Urinary bladder (tissue), 4 donors: ENCODE measurements at places on chromosomes 16 and 17. TPM values are rescaled to one million over a fixed set of nuclear protein-coding genes. Genes with fewer than 3 reads are reported as not detected.

The GUCY2D gene
- not detected for total RNA-seq

The HSPB9 gene
- not detected for total RNA-seq

The WNK4 gene
- total RNA-seq = 0.26 TPM

The NXPH3 gene
- 1.6 TPM for total RNA-seq

The NKD1 gene
- total RNA-seq = 6.2 TPM

The CHAD gene
- total RNA-seq = 0.32 TPM

DNA sequence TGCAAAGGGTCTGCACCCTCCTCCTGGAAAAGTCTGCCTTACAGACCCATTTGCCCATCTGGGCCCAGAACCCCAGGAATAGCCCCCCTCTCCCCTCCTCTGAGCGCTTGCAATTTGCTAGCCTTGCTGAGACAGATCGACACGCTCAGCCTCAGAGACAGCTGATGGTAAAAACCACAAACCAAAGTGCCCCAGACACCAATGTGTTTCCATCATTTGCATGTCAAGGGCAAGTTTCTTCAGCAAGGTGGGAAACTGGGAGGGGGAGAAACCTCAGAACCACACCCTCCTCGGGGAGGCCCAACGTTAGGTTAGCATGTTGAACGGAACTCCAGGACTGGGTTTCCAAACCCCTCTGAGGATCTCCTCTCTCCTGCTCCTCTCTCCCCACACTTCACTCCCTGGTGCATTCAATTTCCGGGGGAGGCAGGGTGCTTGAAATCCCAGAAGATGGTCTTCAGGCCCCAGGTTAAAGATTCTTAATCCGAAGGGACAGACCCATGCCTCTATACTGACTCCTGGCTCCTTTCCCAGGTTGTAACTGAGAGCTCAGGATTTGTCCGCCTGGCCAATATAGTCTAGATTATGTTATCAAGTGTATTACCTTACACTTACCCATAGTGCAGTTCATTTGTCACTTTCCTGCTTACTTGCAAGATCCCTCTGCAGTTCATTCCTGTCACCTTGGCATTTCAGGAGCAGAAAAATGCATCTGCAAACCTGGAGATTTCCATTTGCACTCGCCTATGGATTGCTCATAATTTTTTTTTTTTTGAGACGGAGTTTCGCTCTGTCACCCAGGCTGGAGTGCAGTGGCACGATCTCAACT, 1.3 kb upstream of the CUEDC1 start:
- DNase-seq = no peak

GRCh38 chr16:85940214-85940613, 41.3 kb downstream of the IRF8 start:
- DNase-seq = no peak

- no peak for DNase-seq
Observed at GRCh38 chr16:5336941-5337340, 239.3 kb upstream of the EEF2KMT start.

DNA sequence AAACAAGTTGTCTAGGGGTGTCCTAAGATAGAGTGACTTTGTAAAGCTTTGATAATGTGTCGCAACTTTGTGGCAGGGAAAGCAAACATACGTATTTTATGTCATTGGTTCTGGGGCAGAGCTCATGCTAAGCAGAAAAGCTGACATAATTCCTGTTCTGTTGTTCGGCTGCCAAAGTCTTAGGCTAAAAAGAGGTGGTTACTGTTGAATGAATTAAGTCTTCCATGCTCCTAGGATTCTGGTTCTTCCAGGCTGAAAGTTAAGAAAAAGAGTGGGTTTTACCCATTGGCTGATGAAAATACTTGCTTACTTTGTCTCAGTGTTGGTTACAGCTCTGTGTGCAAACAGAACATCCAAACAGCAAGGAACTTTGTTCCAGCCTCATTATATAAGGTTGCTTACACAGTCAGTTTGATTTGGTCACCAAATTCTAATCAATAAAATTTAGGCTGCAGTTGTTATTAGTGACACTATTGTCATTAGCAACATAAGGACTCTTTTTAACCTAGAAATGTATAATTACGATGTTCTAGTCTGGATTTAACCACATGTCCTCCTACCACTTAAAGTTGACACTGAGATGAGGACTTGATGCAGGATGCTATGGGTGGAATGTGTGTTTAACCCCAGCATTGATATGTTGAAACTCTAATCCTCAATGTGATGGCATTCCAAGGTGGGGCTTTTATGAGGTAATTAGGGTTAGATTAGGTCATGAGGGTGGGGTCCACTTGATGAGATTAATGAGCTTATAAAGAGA, 114.0 kb upstream of the GOT2 start:
- DNase-seq = no peak

DNA sequence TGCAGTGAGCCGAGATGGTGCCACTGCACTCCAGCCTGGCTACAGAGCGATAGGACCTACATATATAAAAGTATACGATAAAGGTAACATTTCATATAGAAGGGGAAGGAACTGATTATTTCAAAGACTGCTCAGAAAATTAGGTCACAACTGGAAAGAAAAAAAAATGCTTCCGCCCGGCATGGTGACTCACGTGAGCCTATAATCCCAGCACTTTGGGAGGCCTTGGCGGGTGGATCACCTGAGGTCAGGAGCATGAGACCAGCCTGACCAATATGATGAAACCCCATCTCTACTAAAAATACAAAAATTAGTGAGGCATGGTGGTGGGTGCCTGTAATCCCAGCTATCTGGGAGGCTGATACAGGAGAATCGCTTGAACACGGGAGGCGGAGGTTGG, 7.8 kb downstream of the TEX14 start:
- DNase-seq = no peak

DNA sequence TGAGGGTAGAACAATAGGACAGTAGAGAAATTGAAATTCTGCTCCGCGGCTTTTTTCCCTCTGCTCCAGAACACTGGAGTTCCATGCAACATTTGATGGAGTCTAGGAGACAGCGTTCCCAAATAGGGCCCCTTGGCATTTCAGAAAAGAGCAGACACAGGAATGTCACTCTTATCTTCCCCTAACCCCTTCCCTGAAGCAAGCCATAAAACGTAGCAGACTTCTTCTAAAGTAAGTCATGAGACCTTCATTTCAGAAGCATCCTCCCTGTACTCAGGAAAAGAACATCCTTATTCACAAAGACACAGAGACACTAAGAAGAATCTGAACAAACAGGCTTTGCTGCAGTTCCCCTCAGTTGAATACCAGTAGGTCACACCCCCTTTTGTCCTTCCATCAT, 296.1 kb upstream of the SOX9 start:
- no peak for DNase-seq

- DNase-seq = no peak
Observed at GRCh38 chr16:16780588-16780987, 401.6 kb downstream of the NPIPA7 start.

- no peak for DNase-seq
Observed at GRCh38 chr16:50989047-50989446, 162.0 kb downstream of the SALL1 start.

- no peak for DNase-seq
Observed at GRCh38 chr17:77167472-77168306, 26.9 kb downstream of the SEC14L1 start.

GRCh38 chr17:3316836-3317235, 18.7 kb upstream of the OR3A1 start:
- DNase-seq = no peak

DNA sequence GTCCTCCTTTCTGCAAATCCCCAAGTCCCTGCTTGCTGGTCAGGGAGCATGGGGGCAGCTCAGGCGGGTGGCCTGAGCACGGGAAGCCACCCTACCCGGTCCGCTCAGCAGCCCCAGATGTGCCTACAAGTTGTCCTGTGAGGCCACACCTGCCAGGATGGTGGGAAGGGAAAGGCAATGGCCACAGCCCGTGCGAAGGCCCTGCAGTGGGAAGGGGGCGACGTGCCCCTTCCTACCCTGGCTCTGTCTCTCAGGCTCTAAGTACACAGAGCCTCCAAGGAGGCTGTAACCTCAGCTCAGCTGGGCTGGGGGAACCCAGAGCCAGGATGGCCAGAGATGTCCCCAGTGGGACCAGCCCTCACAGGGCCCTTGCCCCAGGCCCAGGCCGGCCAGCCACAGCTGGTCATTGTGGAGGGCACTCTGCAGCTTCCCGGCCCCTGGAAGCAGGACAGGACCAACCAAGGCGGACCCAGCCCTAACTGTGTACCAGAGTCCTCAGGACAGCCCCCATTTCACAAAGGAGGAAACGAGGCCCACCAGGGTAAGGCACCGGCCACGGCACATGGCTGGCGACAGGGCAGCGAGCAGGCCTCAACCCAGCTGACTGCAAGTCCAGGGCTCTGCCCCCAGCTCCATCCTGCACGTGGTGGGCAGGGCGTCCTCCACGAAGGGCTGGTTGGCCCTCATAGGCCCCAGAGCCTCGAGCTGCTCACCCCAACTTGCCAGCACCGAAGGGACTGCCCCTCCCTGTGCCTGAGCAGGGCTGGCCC, 82.3 kb downstream of the RTN4RL1 start:
- DNase-seq = no peak

DNA sequence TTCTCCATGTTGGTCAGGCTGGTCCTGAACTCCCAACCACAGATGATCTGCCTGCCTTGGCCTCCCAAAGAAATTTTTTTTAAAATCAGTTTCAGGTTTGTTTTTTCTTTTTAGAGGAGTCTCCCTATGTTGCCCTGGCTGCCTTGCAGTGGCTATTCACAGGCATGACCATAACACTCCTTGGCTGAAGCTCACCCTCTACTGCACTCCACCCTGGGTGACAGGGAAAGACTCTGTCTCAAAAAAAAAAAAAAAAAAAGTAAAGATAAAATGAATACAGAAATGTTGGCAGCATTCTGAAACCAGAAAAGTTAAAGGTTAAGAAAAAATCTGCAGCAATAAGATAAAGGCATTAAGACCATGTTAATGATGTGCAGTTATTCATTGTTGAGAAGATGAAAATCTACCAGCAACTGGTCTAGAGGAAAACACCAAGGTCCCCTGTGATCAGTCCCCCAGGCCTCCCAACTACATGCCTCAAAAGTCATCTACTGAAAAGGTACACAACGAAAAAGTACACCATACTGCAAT, 15.1 kb downstream of the YWHAE start:
- DNase-seq = no peak

- DNase-seq = no peak
Observed at GRCh38 chr17:50169881-50170459, 4.2 kb downstream of the SGCA start.

DNA sequence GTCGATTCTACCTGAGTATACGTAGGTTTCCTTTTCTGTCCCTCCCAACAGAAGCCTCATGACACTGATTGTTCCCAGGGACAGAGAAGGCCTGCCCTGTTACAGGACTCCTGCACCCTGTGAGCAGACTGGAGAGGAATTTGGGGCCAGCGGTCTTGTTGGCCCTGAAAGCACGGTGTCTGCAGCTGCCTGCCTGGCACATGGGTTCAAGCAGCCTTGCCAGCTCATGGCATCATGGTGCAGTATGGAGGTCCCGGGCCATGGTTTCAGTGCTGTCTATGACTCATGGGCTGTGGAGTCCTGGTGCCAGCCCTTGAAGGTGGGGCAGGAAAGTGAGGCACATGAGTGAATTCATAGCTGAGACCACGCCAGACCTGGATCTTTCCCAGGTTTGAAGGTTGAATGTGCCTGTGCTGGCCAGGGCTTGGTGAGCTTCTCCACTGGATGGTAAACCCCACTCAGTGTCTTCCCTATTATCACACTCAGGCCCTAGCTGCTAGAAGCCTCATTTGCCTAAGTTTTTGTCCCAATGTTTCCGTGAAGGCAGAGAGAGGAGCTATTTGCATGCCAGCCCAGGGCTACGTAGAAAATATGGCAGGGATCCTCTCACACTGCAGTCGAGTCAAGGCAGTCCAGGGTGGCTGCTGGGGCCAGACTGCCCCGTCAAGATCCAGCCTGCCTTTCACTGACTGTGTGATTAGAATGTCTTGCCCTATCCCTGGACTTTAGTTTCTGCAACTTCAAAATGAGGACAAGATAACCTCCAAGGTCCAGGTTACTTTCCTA, 277.2 kb upstream of the CCL2 start:
- no peak for DNase-seq
